Activated gamma-delta T cell (primary cell): ENCODE measurements at places on chromosomes 5 and 9.

- DNase-seq, result no peak
Observed at GRCh38 chr5:10565785-10566542, 2.1 kb downstream of the ANKRD33B start.

GRCh38 chr5:74976651-74977050 is 75.7 kb downstream of the GCNT4 start:
- no peak for DNase-seq

GRCh38 chr9:376115-376514 is 161.4 kb downstream of the DOCK8 start:
- no peak for DNase-seq

GRCh38 chr9:84955971-84956370 is 286.4 kb downstream of the NTRK2 start:
- DNase-seq, result no peak

DNA sequence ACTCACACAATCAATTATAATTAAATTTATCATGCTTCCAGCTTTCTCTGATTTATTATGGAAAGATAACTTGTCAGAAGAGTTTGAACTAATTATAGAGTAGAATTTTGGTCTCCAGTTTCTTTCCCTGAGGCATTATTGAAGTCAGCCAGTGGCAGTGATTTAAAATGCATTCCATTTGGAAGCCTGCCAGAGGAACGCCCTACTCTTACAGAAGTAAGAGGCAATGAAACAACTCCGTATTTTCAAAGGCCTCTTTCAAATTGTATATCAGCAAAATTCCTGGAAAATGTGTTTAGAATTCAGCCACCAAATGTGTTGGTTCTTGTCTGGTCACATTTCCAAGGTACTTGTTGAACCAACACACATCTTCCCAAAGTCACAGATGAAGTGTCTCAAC is 640.9 kb downstream of the SEMA5A start:
- no peak for DNase-seq
